ENCODE measurements at places on chromosomes 5 and 9. TPM values are rescaled to one million over a fixed set of nuclear protein-coding genes. Genes with fewer than 3 reads are reported as not detected.

DNA sequence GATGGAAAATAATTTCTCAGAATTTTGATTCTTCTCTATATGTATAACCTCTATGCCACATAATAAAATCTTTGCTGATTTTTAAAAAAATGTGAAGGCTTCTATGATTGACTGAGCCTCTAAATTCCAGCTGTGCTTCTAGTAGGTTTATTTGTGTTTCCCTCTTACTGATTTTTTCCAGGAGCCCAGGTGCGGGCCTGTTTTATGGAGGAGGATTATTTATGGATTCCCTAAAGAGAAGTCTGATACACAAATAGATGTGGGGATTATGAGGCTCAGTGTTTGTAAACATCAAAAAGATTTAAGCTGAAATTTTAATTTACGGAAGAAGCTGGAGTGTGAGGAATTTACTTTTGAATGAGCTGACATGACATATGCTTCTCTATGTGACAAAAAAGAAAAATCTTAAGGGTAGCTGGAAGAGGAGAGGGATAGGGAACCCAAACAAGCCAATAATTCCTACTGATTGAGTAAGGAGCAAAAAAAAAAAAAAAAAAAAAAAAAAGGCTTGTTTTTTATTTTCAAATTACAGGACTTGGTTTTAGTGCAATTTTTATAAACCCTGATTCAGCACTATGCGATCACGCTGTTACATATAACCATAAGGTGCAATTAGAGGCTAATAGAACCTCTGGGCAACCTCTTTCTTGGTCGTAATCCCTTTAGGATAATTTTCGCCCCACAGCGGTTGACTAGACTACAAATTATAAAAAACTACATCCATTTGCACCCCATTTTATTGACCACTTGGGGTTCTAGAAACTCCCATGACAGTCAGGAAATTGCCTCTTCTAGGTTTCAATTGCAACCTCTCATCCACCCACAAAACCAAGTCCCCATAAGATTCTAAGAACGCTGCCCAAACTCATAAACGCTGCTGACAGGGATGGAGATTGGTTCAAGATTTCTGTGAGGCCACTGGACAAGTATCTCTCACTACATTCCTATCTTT, 44.4 kb upstream of the RAI14 start:
- H3K27ac ChIP-seq = no peak overlapping the region
- H3K27me3 ChIP-seq = no peaks in the 10 kb centered on the region
- no peak for DNase-seq
- no peaks in the 10 kb centered on the region for H3K36me3 ChIP-seq
- H3K4me3 ChIP-seq = no peak overlapping the region
- H3K4me1 ChIP-seq = no peaks in the 10 kb centered on the region

- no peaks in the 10 kb centered on the region for H3K27me3 ChIP-seq
- DNase-seq = no peak
- no peaks in the 10 kb centered on the region for H3K4me1 ChIP-seq
- H3K27ac ChIP-seq = no peak overlapping the region
- H3K36me3 ChIP-seq = no peaks in the 10 kb centered on the region
- H3K4me3 ChIP-seq = no peak overlapping the region
These were observed 125.4 kb upstream of the SPDL1 start for GRCh38 chr5:169458221-169458620.

DNA sequence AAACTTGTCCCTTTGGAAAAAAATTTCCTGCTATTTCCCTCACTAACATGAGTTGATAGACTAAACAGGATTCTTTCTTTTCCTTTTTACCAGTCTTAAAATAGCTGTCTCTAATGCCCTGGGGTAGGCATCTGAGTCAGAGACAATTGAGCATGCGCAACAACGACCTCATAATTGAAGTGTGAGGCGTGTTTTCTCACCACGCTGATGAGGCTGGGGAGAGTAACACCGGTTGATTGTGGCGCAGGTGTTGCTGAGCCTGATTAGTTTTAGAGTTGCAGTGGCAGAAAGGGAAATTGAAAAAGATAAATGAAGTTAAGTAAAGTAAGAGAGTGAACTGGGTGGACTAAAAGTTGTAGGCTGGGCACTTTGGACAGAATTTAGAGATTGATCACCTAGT, 213.7 kb downstream of the TLR4 start:
- no peaks in the 10 kb centered on the region for H3K4me1 ChIP-seq
- no peak overlapping the region for H3K4me3 ChIP-seq
- no peak overlapping the region for H3K27ac ChIP-seq
- DNase-seq = no peak

Gene SEC16A
- total RNA-seq = 94.7 TPM
